ENCODE measurements at places on chromosomes 3 and 15. TPM values are rescaled to one million over a fixed set of nuclear protein-coding genes. Genes with fewer than 3 reads are reported as not detected.
A peak's percentile ranks its signal among the peaks of the same experiment; 100 is the strongest.

DNA sequence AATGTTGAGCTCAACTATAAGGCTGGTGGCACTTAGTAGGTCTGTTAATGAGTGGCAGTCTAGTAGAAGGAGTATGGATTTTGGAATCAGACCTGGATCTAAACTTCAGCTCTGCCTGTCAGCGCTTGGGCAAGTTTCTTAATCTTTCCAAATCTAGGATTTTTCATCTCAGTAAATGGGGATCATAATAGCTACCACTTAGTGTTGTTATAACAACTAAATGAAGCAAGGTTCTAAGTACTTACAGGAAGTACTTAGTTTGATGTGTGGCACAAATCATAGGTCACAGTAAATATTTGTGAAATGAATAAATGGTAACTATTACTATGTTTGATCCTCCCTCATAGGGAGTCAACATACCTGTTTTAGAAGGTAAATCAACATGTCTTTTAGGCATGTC, 31.4 kb downstream of the SLC49A4 start:
- DNase-seq: no peak
- H3K27me3 ChIP-seq: no peaks in the 10 kb centered on the region
- no peak overlapping the region for H3K4me3 ChIP-seq
- no peaks in the 10 kb centered on the region for H3K4me1 ChIP-seq
- H3K36me3 ChIP-seq: no peaks in the 10 kb centered on the region

The SV2B gene
- 5.0 TPM for total RNA-seq

The STX19 gene
- total RNA-seq: not detected

DNA sequence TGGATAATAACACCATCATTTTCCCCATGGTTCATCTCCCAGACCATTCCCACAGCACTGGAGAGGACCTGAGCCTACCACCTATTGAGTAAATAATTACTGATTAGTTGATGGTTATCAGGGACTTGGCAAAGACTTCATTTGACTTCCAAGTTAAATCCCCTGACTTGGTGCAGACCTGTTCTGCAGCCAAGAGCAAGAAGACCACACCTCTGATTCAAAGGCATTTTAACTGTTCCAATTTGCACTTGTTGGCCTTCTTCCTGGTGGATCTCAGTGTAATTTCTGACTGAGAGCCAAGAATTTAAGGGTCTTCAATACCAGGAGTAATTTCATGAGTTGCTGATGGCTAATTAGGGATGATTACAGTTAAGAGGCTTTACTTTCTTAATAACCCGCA, 24.0 kb downstream of the THSD4 start:
- H3K36me3 ChIP-seq: no peaks in the 10 kb centered on the region
- no peak for DNase-seq
- H3K4me1 ChIP-seq: no peaks in the 10 kb centered on the region
- H3K27me3 ChIP-seq: no peaks in the 10 kb centered on the region
- H3K4me3 ChIP-seq: no peak overlapping the region

DNA sequence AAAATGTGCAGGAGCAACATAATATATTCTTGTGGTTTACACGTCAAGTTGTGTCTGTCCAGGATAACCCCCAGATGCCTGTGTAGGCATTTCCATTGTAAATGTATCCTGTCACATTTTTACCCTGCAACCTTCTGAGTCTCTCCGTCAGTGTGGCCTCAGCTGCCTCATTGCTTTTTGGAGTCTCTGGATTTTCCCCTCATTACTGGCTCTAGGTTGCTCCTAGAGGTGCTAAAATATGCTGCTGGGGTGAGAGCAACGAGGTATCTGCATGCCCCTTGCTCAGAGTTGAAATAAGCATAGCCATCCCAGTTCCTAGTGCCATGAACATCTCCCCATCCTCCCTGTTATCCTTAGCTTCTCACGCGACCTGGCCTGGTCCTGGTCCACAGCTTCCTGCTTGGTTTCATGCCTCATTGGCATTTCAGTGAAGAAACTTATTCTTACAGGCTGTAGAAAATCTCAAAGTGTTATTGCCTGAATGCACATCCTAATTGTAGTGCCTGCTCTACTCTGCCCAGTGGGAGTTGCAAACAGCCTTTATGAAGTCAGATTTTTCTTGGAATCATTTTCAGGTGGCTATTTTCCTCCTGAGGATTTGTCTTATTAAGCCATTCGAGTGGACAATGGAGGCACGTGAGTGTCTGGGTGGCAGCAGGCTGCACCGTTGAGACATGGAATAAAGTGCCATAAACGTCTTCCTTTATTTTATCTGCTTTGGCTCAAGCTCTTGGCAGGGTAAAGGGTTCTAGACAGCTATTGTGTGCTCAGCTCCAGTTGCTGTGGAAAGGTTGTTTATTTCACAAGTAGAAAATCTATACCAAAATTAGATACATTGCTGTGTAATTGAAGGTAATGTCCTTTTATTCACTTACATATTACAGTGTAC, 33.2 kb downstream of the OXNAD1 start:
- H3K27ac ChIP-seq: no peak overlapping the region
- H3K4me1 ChIP-seq: peaks cover 10% of the 10 kb centered on the region
- H3K27me3 ChIP-seq: no peaks in the 10 kb centered on the region
- peaks cover 37% of the 10 kb centered on the region for H3K36me3 ChIP-seq
- no peak for DNase-seq
- H3K4me3 ChIP-seq: no peak overlapping the region

DNA sequence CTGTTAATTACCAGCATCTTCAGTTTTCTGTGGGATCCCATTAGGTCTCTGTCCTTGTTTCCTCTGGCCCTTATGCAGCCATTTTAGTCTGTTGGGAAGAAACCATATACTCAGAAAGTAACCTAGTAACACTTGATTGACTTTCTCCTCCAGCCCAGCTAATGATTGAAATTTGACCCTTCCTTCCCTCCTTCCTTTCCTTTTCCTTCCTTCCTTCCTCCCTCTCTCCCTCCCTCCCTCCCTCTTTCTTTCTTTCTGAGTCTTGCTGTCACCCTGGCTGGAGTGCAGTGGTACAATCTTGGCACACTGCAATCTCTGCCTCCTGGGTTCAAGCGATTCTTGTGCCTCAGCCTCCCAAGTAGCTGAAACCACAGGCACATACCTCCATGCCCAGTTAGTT, 5.9 kb upstream of the ZNF620 start:
- no peaks in the 10 kb centered on the region for H3K36me3 ChIP-seq
- no peak for DNase-seq
- H3K4me3 ChIP-seq: no peak overlapping the region
- no peaks in the 10 kb centered on the region for H3K27me3 ChIP-seq
- H3K4me1 ChIP-seq: no peaks in the 10 kb centered on the region
- no peak overlapping the region for H3K27ac ChIP-seq

GRCh38 chr3:184639351-184639750, 72.5 kb downstream of the MAGEF1 start:
- H3K27me3 ChIP-seq: no peaks in the 10 kb centered on the region
- DNase-seq: no peak
- no peaks in the 10 kb centered on the region for H3K4me1 ChIP-seq
- no peak overlapping the region for H3K27ac ChIP-seq
- no peak overlapping the region for H3K4me3 ChIP-seq

DNA sequence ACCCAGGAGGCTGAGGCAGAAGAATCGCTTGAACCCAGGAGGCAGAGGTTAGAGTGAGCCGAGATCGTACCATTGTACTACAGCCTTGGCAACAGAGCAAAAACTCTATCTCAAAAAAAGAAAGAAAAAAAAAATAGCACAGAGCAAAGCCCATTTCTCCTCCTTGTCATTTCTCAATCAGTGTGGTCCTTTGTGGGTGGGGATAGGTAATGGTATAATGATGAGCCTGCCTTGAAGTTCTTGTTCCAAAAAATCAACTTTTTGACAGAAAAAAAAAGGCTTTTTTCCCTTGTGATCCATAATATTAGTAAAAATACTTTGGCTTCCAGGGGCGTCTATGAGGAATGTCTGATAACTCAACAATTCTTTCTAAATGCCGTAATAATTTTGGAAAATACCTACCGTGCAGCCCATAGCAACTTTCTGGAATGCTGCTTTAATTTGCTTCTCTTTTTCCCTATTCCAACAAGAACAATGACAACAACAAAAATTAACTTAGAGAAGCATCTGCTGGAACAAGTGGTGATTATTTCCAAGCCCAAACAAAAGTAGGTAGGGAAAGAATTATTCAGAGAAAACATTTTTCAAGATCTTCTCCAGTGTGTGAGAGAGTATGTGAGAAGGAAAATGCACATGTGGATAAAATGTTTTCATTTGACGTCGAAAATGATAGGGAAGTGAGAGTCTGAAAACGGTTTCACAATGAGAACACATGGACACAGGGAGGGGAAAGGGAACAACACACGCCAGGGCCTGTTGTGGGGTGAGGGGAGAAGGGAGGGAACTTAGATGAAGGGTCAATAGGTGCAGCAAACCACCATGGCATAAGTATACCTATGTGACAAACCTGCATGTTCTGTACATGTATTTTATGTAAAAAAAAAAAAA, 337.8 kb downstream of the RBMS3 start:
- peaks cover 9% of the 10 kb centered on the region for H3K4me1 ChIP-seq
- no peaks in the 10 kb centered on the region for H3K36me3 ChIP-seq
- no peaks in the 10 kb centered on the region for H3K27me3 ChIP-seq
- H3K4me3 ChIP-seq: no peak overlapping the region
- H3K27ac ChIP-seq: peak overlapping the region; percentile 22

GRCh38 chr15:61315471-61315870, 86.4 kb upstream of the RORA start:
- H3K4me3 ChIP-seq: no peak overlapping the region
- H3K36me3 ChIP-seq: no peaks in the 10 kb centered on the region
- DNase-seq: no peak
- no peak overlapping the region for H3K27ac ChIP-seq

The MLF1 gene
- total RNA-seq: 11.2 TPM

The WDR49 gene
- 1.8 TPM for total RNA-seq

- DNase-seq: no peak
- H3K4me1 ChIP-seq: peaks cover 32% of the 10 kb centered on the region
- H3K27me3 ChIP-seq: no peaks in the 10 kb centered on the region
- peak overlapping the region; percentile 99 for H3K27ac ChIP-seq
- no peaks in the 10 kb centered on the region for H3K36me3 ChIP-seq
Measured at GRCh38 chr3:28347374-28348264, 902 bp upstream of the ZCWPW2 start.

The CPN2 gene
- total RNA-seq: not detected

Data from sigmoid colon (tissue), 7 donors.